HEK293T (cell line): ENCODE measurements at places on chromosomes 16 and 17.
A peak's percentile ranks its signal among the peaks of the same experiment; 100 is the strongest.

DNA sequence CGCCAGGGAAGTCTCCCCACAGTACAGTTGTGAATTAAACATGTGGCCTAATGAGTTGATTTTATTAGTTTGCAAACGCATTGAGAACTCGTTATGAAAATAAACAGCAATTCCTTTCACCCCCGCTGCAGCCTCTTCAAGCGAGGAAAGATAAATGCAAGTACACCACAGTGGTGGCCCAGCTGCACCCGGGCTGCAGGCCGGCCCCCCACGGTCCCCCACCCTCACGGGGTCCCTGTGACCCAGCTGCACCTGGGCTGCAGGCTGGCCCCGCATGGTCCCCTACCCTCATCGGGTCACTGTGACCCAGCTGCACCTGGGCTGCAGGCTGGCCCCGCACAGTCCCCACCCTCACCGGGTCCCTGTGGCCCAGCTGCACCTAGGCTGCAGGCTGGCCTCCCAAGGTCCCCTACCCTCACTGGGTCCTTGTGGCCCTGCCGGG is 32.2 kb downstream of the SDK2 start:
- DNase-seq: no peak

DNA sequence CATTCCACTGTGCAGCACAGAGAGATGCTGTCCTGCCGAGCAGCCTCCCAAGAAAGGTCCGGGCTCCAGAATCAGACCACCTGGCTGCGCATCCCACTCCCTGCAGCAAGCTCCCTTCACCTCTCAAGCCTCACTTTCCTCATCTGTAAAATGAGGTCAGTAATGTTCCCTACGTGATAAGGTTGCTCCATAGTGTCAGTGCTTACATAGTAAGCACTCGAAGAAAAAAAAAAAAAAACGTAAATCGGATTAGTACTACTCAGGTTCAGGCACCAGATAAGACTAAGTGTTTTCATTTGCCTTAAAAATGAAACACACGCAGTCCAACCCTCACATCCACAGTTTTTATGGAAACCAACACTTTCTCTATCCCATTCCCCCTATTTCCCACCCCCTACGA is 76.7 kb downstream of the CCT6B start:
- DNase-seq: no peak

DNA sequence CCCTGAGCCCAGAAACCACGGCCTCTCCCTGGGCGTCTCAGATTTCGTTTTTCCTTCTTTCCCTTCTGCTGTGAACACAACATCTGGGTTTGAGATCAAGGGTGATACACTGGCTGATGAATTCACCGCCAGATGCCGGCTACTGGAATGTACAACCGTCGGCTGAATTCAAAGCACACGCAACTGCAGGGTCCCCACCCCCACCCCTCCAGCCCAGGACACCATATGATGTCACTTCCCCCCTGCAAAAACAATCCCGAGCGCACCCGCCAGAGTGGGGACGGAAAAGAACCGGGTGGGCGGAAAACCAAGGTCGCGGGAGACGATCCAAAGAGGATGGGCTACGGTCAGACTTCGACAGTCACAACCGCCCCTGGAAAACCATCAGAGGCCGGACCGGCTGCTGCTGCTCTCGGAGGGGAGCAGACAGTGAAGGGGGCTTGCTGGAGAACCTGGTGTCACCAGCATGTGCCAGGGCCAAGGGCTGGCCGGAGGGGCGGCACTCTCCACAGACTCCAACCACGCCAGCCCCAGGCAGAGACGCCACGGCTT is 23.3 kb downstream of the CEP295NL start:
- DNase-seq: no peak

- DNase-seq: no peak
Observed at GRCh38 chr17:75078284-75079022, 9.3 kb upstream of the SLC16A5 start.

GRCh38 chr16:88628512-88628974 is 9.8 kb upstream of the IL17C start:
- DNase-seq: peak; percentile 68

DNA sequence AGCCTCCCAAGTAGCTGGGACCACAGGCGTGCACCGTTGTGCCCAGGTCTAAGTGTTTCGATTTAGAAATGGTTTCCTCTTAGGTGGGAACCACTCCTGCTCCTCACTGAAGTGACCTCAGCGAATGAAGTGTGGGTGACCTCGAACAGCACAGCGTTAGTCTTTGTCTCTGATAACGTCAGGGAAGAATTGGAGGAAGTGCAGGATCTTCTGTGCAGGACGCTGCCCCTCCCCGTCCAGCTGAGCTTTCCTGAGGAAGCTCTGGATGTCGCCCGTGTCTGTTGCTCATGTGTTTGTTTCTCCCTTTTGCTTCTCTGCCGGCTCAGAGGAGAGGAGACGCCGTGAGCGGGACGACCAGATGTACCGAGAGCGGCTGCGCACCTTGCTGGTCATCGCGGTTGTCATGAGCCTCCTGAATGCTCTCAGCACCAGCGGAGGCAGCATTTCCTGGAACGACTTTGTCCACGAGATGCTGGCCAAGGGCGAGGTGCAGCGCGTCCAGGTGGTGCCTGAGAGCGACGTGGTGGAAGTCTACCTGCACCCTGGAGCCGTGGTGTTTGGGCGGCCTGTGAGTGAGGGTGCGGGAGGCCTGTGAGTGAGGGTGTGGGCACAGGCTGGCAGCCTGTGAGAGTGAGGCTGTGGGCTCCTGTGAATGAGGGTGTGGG is 15.6 kb downstream of the SPG7 start:
- no peak for DNase-seq

- DNase-seq: no peak
Observed at GRCh38 chr16:10250137-10250828, 68.1 kb upstream of the GRIN2A start.

DNA sequence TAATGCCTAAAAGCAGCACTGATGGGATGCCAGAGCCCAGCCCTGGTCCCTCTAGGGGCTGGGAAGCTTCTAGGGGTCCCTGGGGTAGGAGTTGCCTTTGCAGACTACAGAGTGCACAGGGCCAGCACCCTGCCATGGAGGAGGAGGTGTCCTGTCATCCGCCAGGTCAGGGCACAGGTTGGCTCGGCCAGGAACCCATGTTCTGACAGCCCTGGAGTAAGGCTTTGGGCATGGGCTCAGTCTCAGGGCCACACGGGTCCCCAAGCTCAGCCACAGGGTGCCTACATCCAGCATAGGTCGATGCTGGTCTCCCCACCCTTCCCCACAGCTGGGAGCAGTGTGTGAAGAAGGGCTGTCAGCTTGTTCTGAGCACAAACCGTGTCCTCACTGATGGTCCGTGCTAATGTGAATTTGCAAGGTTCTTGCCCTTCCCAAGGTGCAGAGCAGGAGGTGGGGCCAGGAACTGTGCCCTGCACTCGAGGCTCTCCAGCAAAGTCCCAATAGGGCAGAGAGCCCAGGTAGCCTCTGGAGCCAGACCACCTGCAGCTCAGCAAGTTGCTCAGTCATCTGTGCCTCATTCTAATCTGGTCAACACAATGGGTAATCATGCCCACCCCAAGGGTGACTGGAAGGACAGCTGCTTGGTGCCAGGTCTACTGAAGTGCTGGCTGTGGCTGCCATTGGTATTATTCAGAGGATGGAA is 72.8 kb downstream of the AMFR start:
- DNase-seq: no peak

GRCh38 chr17:8475781-8476180 is 40.1 kb downstream of the NDEL1 start:
- DNase-seq: no peak

DNA sequence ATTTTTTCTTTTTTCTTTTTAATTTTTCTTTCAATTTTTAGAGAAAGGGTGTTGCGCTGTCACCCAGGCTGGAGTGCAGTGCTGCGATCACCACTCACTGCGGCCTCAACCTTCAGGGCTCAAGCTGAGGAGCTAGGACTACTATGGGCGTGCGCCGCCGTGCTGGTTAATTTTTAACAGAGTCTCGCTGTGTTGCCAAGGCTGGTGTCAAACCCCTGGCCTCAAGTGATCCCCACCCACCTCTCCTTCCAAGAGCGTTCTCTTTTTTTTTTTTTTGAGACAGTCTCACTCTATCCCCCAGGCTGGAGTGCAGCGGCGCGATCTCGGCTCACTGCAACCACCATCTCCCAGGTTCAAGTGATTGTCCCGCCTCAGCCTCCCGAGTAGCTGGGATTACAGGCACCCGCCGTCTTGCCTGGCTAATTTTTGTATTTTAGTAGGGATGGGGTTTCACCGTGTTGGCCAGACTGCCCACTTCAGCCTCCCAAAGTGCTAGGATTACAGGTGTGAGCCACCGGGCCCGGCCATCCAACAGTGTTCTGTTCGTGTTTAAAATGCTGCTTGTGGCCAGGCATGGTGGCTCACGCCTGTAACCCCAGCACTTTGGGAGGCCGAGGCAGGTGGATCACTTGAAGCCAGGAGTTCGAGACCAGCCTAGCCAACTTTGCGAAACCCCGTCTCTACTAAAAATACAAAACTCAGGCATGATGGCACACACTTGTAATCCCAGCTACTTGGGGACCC is 14.5 kb upstream of the RPL13 start:
- DNase-seq: no peak

- DNase-seq: no peak
Observed at GRCh38 chr16:50437769-50438437, 69.1 kb upstream of the BRD7 start.

DNA sequence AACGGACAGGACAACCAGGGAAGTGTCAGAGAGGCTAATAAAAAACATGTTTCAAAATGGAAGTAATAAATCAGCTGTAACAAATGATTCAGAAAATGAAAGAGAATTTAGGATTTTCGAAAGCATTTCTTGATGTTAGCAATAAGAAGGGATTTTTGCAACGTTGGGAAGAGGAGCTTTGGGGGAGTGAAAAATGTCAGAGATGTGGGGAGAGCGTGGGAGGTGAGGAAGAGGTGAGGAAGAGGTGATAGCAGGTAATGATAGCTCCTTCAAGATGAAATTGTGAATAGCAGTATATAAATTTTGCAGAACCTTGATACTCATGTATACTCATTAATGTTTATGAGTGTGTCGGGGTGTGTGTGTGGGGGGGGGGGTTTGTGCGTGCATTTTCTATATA is 76.2 kb upstream of the COX10 start:
- no peak for DNase-seq

DNA sequence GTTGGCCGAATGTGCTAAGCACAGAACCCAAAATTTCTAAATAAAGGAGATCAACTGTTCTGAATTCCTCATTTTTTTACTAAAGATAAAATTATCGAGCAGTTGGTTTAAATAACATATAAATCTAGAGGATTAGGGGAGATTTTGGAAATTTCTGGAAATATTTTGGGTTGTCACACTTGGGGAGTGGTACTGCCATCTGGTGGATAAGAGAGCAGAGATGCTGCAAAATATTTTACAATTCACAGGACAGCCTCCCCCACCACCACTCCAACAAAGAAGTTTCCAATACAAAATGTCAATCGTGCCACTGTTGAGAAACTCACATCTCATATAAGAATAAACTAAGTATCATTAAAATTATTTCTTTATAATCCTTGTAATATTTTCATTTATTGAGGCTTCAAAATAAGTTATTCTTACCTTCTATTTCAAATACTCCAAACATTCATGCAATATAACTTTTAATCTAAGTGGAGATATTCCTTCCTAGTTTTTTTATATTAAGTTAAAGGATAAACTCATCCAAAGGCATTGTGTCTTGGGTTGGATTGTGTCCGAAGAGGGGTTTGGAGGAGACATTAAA is 17.0 kb upstream of the ABCA8 start:
- DNase-seq: peak; percentile 31

DNA sequence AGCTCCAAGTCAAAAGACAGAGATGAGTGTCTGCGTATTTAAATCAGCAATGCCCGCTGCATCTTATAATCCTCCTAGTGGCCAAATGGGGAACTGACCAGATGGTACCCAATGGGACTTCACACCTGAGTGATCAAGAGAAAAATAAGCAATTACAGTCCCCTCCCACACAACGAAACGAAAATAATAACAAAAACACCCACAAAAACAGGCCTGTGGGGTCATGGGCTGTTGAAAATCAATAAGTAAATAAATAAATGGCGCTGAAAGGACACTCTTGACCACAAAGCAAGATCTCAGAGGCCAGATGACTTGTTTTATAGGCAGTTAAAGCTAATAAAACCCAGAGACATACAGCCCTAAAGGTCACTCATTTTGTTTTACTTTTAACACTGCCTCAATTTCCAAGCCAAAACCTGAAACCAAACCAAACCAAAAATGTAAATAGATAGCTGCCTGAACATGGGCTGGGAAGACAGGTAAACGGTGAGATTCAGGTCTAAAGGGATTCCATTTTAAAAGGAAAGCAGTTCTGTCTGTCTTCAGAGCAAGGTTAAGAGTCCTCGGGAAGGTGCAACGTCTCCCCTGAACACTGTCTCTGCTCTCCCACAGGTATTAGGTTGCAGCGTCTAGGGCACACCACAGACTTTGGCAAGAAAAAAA is 1.3 kb downstream of the ZNF821 start:
- peak; percentile 69 for DNase-seq

DNA sequence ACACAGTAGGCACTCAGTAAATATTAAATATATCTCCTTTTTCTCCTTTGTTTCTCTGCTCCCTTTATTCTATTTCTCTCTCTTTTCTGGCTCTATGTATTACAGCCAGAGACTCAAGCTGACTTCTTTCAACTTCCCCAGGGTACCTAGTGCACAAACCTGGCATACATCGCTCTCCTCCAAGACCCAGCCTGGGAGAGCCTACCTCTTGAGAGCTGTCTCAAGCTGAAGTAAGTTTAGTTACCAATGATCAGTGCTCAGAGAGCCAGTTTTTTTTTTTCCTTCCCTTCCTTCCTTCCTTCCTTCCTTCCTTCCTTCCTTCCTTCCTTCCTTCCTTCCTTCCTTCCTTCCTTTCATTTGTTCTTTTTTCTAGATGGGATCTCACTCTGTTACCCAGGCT is 19.8 kb downstream of the TMEM98 start:
- no peak for DNase-seq

GRCh38 chr16:54616610-54617009 is 314.1 kb upstream of the IRX5 start:
- DNase-seq: no peak

DNA sequence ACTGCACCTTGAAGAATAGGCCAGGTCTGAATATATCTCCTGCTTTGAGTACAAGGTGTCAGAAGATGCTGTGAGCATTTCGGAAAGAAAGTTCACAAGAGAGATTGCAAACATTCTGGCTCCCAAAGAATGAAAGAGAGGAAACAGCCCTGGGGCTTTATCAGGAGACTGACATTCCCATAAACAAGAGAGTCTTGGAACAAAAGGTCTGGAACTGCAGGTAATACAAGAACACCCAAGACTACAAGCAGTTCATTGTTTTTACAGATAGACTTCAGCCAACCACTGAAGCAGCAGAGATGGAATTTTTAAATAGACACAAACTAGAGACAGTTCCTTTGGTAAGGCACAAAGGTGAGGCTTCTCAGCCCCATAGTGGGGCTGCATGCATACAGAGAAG is 14.4 kb downstream of the HSD17B2 start:
- no peak for DNase-seq

- no peak for DNase-seq
Observed at GRCh38 chr16:56234737-56235136, 43.4 kb downstream of the GNAO1 start.
